ENCODE measurements at places on chromosomes 5 and 9. TPM values are rescaled to one million over a fixed set of nuclear protein-coding genes. Genes with fewer than 3 reads are reported as not detected.
A peak's percentile ranks its signal among the peaks of the same experiment; 100 is the strongest.

GRCh38 chr5:134864707-134865106 is 9.5 kb upstream of the TXNDC15 start:
- DNase-seq: no peak
- no peaks in the 10 kb centered on the region for H3K36me3 ChIP-seq
- no peak overlapping the region for H3K4me3 ChIP-seq
- no peaks in the 10 kb centered on the region for H3K4me1 ChIP-seq
- H3K27ac ChIP-seq: no peak overlapping the region

- no peak overlapping the region for H3K4me3 ChIP-seq
- peaks cover 6% of the 10 kb centered on the region for H3K4me1 ChIP-seq
- DNase-seq: no peak
- H3K36me3 ChIP-seq: no peaks in the 10 kb centered on the region
- peak overlapping the region; percentile 68 for H3K27ac ChIP-seq
Observed at GRCh38 chr9:91118704-91119025, 243.1 kb downstream of the AUH start.

- no peaks in the 10 kb centered on the region for H3K36me3 ChIP-seq
- peaks cover 7% of the 10 kb centered on the region for H3K4me1 ChIP-seq
Observed at GRCh38 chr5:79720096-79720495, 30.5 kb downstream of the CMYA5 start.

GRCh38 chr5:15683332-15683731 is 183.4 kb downstream of the FBXL7 start:
- H3K4me3 ChIP-seq: no peak overlapping the region
- H3K36me3 ChIP-seq: no peaks in the 10 kb centered on the region
- no peak for DNase-seq

Gene PCDHAC1
- total RNA-seq: not detected

GRCh38 chr5:94209774-94210355 is 408.5 kb downstream of the KIAA0825 start:
- H3K27me3 ChIP-seq: no peaks in the 10 kb centered on the region
- no peak for DNase-seq
- H3K4me1 ChIP-seq: no peaks in the 10 kb centered on the region
- no peaks in the 10 kb centered on the region for H3K36me3 ChIP-seq
- H3K4me3 ChIP-seq: no peak overlapping the region

- no peak for DNase-seq
- no peaks in the 10 kb centered on the region for H3K27me3 ChIP-seq
- no peak overlapping the region for H3K27ac ChIP-seq
- no peaks in the 10 kb centered on the region for H3K4me1 ChIP-seq
Observed at GRCh38 chr9:96502539-96503373, 52.8 kb downstream of the HABP4 start.

DNA sequence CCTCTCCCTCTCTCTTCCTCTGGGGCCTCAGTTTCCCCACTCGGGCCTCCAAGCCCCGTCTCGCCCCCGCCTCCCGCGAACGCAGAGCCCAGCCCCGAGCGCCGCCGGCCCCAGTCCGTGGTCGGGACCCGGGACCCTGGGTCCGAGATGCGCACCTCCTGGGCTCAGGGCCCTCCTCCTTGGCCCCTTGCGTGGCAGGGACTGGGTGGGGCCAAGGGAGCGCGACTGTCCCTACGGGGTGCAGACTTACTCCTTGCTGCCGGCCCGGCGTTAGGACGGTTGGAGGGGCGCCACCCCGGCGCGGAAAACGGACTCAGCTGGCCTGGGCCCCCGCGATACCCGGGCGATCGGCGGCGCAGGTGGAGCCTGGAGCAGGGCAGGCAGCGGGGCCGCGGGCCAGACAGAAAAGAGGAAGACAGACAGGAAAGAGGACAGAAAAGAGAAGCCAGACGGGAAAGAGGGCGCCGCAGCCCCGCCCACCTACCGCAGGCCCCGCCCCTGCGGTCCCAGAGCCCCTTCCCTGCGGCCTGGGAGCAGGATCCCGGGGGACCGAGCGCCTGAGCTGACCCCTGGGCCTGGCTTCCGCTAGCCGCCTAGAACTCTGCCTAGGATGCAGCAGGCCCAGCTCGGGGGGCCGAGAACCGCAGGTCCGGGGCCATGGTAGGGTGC is at the start of gene GBGT1:
Gene GBGT1 (minus strand): TSS at position 411 of the 669 bp plus-strand sequence. CDS start 1,502 bp downstream, outside the sequence.
- no peaks in the 10 kb centered on the region for H3K27me3 ChIP-seq
- peak within 1 kb of the TSS; percentile 87 for H3K4me3 ChIP-seq
- peak; percentile 79 for DNase-seq
- H3K36me3 ChIP-seq: no peaks in the 10 kb centered on the region
- peak within 1 kb of the TSS; percentile 84 for H3K27ac ChIP-seq

Gene ANKH
- 168 TPM for total RNA-seq
